Fibroblast of the conjunctiva (primary cell): ENCODE measurements at places on chromosomes 1 and 21.

- DNase-seq: no peak
Measured at GRCh38 chr1:226637147-226637935, 88.8 kb downstream of the STUM start.

GRCh38 chr1:240611619-240612480, at the start of gene GREM2:
Gene GREM2, minus strand, starts transcription at chr1:240612155. Its CDS starts 118,680 bp downstream, at chr1:240493475.
- DNase-seq: peak; percentile 55

DNA sequence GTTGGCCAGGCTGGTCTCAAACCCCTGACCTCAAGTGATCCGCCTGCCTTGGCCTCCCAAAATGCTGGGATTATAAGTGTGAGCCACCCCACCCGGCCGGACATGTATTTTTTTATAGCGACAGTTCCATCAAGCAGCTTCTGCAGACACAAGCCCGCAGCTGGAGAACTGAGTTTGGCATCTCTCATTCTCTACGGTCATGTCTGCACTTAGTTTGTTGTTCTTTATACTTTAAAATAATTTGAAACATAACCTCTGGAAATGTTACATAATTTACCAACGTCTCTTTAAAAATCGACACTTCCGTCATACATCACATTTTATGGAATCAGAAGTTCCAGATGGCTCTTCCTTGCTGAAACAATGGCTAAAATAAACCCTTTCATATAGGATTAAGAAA, 183.6 kb downstream of the DYRK1A start:
- no peak for DNase-seq

GRCh38 chr1:151720125-151720524, 1.2 kb upstream of the RIIAD1 start:
- no peak for DNase-seq

- DNase-seq: no peak
Measured at GRCh38 chr1:229124520-229125124, 146.3 kb upstream of the RAB4A start.

DNA sequence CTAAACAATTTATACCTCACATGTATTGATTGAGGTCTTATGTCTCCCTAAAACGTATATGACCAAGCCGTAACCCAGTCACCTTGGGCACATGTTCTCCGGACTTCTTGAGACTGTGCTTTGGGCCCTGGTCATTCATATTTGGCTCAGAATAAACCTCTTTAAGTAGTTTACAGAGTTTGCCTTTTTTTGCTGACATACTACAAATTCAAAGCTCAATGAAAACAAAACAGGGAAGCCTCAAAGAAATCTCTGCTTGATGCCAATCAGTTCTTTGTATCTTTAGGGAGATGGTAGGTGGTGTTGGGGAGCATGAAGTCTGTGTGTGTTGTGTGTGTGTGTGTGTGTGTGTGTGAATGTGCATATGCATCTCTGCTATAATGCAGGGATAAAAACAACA, 247.0 kb downstream of the KCNJ6 start:
- DNase-seq: no peak

DNA sequence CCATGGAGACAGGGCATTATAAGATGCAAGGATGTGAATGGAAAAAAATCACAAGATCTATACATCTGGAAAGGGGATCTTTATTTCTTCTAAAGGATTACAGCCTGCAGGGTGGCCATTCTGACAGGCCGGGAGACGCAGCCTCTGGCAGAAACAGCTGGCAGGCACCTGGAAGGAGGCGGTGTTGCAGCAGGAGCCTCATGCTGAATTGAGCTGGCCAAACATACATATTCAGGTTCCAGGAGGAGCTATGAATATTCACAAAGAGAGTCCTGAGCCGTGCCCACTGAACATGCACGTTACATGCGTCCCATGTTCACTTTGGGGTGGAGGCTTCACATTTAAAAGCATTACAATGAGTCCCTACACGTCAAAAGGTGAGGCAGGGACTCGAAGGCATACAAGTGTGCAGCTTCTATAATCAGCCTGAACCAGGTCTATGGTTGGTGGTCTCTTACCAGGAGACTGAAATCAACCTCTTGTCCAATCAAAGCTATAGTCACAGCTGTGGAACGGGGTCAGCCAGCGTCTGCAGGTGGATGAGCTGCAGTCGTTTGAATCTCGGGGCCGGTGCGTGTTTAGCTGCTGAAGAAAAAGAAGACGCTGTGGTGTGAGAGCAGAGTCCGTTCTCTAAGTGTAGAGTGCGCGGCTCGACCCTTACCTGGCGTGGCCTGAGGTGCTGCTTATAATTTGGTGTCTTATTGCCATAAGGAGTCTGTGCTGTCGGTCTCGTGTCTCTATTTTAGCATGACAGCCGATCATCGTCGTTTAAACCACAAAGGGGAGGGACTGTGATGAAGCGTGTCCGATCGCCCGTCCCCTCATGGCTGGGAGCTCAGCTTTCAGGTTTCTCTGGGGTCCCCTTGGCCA, 183.0 kb downstream of the ETS2 start:
- DNase-seq: no peak

DNA sequence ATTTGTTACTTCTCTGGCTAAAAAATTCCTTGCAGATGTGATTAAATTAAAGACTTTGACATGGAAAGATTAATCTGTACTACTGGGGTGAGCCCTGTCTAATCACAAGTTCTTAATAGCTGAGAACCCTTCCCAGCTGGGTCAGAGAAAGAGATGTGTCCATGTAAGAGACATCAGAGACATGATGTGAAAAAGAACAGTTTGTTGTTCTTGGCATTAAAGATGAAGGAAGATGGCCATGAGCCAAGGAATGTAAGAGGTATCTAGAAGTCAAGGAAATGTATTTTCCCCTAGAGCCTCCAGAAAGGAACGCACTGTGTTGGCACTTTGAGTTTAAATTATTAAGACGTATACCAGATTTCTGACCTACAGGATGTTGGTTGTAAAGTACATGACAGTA, 1271.5 kb upstream of the PRMT6 start:
- DNase-seq: no peak

GRCh38 chr1:39328586-39329121, 124.2 kb downstream of the MACF1 start:
- no peak for DNase-seq
